ENCODE measurements at places on chromosomes 2 and 18.
A peak's percentile ranks its signal among the peaks of the same experiment; 100 is the strongest.

DNA sequence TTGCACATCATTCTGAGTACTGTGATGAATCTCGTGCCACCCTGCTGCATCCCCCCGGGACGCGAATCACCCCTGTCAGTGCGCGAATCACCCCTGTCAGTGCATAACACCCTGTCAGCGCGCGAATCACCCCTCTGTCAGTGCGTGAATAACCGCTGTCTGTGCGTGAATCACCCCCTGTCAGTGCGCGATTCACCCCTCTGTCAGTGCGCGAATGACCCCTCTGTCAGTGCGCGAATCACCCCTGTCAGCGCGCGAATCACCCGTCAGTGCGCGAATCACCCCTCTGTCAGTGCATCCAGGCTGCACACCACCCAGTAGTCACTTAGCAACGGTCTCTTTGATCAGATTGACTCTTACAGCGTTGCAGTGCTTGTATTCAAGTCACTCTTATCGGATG, 134.4 kb upstream of the TPO start:
- no peak for DNase-seq

GRCh38 chr2:73993376-73993775, 8.7 kb downstream of the TET3 start:
- no peak for DNase-seq

GRCh38 chr2:53969285-53969967, 1.4 kb downstream of the PSME4 start:
- peak; percentile 55 for DNase-seq

DNA sequence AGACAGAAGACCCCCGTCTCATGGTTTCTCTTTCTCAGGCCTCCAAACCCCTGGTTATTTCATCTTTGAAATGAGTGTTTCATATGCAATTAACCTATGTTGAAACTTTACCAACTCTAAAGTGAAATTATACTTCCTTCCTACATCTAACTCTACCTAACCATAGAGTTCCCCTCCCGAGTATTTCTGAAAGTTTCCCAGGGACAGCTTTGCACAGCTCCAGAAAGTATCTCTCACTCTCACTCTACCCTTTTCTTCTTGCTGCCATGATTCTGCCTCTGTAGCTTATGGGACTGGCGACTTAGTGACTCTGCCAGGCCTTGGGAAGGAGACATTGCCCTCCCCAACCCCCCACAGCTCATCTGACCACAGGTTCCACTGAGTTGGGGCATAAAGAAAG, 107.9 kb downstream of the B3GNT2 start:
- DNase-seq = no peak

DNA sequence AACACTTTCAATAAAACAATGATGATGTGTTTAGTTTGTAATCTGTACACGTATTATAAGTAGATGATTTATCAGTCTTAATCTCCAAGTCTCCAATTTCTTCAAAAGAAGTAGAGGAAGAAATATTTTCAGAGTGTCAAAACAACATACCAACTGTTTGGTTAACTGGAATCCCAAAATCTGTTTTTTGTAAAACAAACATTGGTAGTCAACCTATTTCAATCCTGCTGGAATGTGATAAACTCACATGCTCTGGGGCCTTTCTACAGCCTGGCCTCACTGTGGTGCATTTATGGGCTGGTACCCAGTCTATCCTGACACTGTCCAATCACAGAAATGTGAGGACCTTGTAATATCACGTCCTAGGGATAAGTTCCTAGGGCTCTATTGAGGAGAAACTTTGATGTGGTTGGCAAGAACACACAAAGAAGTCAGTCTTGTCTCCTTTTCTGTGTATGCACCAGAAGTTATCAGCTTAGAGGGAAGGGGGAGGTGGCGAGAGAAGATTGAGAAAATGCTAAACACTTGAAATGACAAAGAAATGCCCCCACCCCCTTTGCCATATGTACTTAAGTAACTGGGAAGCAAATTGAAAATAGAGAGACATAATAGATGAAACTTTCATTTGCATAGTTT, 47.2 kb downstream of the PRKRA start:
- DNase-seq = no peak

GRCh38 chr2:120465989-120466703, 120.2 kb downstream of the INHBB start:
- no peak for DNase-seq

GRCh38 chr2:233025706-233026105, 6.8 kb upstream of the NEU2 start:
- DNase-seq = peak; percentile 3

- no peak for DNase-seq
These were observed 60.1 kb upstream of the ACTR3 start for GRCh38 chr2:113829761-113830160.

GRCh38 chr18:57188851-57189557, 42.1 kb downstream of the BOD1L2 start:
- no peak for DNase-seq

GRCh38 chr2:25743132-25743830, 69.9 kb upstream of the DTNB start:
- DNase-seq = no peak

GRCh38 chr2:69164061-69164778, 151.2 kb downstream of the ANTXR1 start:
- peak; percentile 28 for DNase-seq

GRCh38 chr18:12258719-12259705, 4.9 kb downstream of the CIDEA start:
- no peak for DNase-seq

GRCh38 chr2:17611036-17611435, 70.5 kb downstream of the VSNL1 start:
- no peak for DNase-seq

DNA sequence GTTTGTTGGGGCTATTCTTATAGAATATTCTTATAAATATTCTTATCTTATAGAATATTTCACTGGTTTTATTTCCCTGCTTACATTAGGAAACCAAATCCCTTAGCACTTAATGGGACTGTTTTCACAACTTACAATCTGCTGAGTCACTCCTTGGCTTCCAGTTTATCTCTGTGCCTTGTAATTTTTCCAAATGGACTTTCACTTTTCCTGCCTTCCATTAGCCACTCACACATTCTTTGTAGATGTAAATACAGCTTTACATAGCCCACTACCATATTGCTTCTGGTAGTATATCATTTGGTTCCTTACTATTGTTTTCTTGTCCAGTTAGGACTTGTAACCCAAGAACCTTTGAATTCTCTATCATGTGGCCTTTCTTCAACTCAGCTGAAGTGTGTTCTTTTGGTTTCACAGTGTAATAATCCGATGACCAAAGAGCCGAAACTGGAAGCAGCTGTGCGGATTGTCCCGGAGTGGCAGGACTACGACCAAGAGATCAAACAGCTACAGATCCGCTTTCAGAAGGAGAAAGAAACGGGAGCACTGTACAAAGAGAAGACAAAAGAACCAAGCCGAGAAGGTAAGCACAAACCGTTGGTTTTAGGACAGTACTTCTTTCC, 96.1 kb downstream of the UGGT1 start:
- peak; percentile 67 for DNase-seq

GRCh38 chr2:195307751-195308150, 349.3 kb upstream of the SLC39A10 start:
- DNase-seq = no peak

DNA sequence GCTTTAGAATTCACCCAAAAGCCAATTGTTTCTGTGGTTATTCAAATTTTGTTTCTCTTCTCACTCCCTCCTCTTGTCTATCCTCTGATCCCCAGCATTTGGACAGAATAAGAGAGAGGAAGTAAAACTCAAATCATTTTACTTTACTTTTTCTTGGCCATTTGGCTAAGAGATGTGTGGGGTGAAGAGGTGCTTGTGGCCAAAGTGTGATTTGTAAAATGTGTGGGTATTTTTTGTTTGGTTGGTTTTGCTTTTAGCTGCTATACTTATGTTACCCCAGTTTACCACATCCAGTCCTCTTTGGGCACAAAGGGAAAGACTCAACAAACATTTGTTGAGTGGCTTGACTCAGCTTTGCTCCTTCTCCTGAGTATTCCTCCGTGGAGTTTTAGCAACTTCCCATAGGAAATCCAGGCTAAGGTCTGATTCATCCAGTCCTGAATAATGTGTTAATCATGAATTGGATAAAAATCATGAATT, 109.1 kb upstream of the CYP1B1 start:
- peak; percentile 51 for DNase-seq

- no peak for DNase-seq
These were observed 380.6 kb downstream of the TSN start for GRCh38 chr2:122136056-122136455.

DNA sequence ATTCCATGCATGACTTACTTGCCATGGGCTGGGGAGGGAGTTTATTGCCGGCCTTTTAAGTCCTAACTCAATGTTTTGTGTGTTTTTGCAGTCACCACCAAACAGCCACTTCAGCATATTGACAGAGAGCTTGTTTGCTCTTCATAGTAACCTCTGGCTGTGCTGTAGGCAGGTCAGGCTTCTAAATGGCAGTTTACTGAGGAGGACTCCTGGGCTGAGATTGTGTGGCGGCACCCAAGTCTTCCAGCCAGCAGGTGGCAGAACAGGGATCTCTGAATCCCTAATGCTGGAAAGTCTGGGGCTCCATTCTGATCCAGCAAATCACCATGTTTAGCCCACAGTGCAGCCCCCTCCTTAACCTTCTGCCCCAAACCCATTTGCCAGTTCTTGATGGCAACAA, 121.2 kb downstream of the CAPN13 start:
- no peak for DNase-seq

- DNase-seq = no peak
These were observed 14.4 kb downstream of the GPR55 start for GRCh38 chr2:230910546-230911177.

GRCh38 chr2:226427538-226428307, 371.9 kb downstream of the IRS1 start:
- peak; percentile 93 for DNase-seq

GRCh38 chr2:179995741-179996515, 11.2 kb downstream of the CWC22 start:
- no peak for DNase-seq

GRCh38 chr18:54647176-54647575, 56.1 kb downstream of the DYNAP start:
- DNase-seq = no peak

- no peak for DNase-seq
These were observed 61.2 kb upstream of the MRPS9 start for GRCh38 chr2:104976603-104977120.

GRCh38 chr2:227153758-227154486, 10.1 kb downstream of the COL4A4 start:
- DNase-seq = peak; percentile 15

DNA sequence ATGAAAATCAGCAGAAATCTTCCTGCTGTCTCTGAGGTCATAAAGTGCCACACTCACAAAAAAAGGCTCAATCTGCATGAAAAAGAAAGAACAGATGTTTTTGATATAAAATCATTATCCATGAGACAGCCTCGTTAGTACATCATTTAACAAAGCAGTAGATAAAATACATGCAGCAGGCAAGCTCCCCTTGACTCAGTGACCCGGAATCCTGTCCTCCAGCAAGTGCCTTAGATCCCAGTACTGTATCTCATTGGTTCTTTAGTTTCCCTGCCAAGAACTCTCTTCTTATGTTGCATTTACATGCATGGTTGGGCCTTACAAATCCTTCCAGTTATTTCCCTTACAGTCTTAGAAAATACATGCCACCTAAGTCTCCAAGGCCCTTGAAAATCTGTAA, 148.9 kb upstream of the CCDC195 start:
- DNase-seq = peak; percentile 57

- DNase-seq = no peak
These were observed 6.9 kb upstream of the GPR155 start for GRCh38 chr2:174493549-174494331.

DNA sequence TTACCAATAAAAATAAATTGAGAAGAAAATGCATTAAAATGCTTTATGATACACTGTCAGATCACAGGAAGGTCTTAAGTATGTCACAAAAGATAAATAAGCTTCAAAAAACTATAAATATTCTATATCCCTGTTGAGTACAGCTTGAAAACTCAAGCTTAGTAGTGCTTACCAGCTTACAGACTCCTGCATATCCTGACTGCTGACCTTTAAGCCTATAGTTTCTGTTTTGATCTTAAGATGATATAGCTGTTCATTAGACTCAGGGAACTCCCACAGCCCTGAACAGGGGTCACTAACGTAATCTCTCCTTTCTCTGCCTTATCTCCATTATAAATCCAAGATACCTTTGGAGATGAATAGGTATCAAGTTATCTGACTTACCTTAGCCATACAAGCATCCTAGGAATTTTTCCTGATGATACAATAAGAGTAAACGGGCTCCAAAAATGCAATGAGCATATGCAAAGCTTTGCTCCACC, 93.7 kb upstream of the RBBP8 start:
- DNase-seq = no peak

DNA sequence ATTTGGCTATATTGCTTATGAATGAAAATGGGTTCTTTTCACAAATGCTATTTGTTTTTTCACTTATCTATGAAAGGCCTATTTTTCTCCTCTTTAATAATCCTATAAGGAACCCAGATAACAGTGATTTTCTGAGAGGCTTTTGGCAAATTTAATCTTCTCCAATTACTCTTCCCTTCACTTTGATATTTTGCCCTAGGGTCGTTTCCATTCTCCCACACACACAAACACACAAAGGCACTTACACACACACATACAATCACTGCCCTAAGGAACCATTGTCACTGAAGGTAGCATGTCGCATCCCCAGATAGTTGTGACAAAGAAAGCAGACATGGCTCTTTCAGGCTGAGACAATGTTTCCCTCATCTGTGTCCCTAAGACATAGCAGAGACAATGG, 170.1 kb upstream of the PGAP1 start:
- DNase-seq = no peak

- DNase-seq = no peak
These were observed 5.3 kb downstream of the CERS6 start for GRCh38 chr2:168461178-168461941.

DNA sequence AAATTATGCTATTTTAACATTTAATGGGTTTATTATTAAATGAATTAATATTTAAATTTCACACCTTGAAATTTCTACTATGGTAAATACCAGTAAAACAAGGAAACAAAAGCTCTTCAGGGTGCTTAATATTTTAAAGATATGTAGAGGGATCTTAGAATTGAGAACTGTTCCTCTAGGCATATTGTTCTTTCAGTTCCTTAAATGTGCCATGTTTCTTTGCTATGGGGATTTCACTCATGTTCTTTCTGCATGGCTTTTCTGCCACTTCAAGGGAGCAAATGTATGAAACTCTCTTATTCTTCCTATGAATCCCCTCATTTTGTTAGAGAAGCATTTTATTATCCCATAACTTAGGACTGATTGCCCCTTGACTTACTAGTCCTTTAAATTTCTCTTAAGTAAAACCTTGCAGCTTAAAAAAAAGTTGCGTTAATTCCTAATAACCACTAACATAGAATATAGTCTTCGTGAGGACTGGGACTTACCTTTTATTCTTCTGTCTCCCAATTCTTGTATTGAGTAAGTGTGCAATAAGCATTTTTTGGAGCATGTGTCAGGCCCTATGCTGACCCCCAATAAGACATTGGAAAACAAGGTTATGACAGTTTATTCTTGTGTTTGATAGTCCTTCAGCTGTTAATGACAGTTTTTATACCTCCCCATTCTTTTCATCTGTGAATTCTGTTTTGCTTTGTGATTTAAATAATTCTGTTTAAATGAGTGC, 95.7 kb downstream of the BIRC6 start:
- DNase-seq = no peak

- peak; percentile 15 for DNase-seq
These were observed 28.2 kb upstream of the GIGYF2 start for GRCh38 chr2:232668805-232669444.

- DNase-seq = no peak
These were observed 35.6 kb upstream of the NRP2 start for GRCh38 chr2:205646680-205647079.

Data from fibroblast of gingiva (primary cell).